ENCODE measurements at places on chromosomes 5 and 9.

DNA sequence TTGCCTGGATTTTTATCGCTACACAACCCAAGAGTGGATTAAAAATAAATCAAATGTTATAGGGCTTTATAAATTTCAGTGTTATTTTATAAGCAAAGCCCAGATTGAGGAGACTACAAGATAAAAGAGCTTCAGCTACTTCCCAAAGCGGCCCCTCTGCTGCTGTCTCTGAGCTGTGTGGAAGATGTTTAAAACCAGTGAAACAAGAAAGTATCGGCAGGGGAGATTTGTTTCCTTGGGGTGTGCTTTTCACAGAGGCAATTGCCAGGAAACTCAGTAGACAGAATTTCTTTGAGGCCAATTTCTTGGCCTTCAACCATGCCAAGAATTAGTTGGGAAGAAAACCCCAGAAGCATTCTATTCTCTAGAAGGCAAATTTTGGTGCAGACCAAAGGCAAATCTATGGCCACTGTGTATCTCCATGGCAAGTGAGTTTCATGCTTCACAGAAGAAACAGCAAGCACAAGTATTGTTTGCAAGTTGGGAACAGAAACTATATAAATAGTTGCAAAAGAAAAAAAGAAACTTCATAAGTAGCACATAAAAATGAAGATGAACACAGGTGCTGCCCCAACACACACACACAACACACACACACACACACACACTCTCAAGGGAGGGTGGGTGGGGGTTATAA is 197.2 kb downstream of the PARP8 start:
- DNase-seq, result no peak

DNA sequence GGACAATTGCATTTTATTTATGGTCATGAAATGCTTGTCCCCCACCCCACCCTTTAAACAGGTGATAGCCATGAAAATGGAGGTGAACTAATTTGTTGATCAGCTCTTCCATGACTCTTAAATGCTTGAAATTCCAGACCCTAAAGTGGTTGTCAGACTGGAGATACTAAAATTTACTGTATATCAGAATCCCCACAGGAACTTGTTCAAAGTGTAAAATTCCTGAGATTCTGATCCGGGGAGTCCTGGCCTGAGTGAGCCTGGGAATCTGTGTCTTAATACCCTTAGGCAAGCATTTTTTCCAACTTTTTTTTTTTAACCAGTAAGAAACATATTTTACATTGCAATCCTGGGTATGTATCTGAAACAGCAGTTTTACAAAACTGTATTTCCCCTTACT is 4.7 kb downstream of the SKP2 start:
- DNase-seq, result no peak

- no peak for DNase-seq
These were observed 2.7 kb downstream of the FBXW11 start for GRCh38 chr5:172003746-172004145.

- no peak for DNase-seq
These were observed 46.7 kb downstream of the WNK2 start for GRCh38 chr9:93230601-93231000.

- DNase-seq, result no peak
These were observed 76.9 kb downstream of the RGS3 start for GRCh38 chr9:113540466-113540865.

GRCh38 chr5:50768634-50769033 is 102.2 kb downstream of the PARP8 start:
- DNase-seq, result no peak

DNA sequence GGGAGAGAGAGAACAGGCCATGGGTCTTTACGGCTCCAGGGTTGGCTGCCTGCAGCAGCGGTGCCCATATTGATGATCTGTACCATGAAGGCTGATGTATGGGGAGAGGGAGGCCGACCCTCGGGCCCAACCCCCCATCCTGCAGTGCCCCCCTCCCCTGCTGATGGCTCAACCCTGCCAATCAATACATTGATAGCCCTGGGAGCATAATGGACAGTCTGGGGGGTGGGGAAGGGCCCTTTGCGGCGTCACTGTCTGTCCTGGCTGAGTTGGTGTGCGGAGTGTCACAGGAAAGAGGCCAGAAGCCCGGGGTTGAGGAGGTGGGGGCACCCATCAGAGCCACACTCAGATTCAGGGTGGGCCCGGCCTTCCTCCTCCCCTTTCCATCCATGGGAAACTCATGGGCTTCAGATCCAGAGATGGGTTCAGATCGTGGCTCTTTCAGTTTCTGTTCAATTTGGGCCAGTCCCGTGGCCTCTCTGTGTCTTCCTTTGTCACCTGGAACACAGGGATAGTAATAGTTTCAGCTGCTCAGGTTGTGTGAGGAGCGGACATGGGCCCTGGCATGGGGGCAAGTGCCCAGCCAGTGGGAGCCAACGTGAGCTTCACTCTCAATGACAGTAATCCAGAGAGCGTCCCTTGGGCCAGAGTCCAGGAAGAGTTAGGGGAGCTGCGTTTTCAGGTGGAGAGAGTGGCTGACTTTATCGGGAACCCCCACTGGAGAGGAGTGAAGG is 9.5 kb downstream of the FGF18 start:
- DNase-seq, result no peak

GRCh38 chr5:2133080-2133479 is 250.4 kb upstream of the IRX4 start:
- no peak for DNase-seq

- DNase-seq, result no peak
These were observed 36.4 kb upstream of the CCDC152 start for GRCh38 chr5:42720251-42720650.

DNA sequence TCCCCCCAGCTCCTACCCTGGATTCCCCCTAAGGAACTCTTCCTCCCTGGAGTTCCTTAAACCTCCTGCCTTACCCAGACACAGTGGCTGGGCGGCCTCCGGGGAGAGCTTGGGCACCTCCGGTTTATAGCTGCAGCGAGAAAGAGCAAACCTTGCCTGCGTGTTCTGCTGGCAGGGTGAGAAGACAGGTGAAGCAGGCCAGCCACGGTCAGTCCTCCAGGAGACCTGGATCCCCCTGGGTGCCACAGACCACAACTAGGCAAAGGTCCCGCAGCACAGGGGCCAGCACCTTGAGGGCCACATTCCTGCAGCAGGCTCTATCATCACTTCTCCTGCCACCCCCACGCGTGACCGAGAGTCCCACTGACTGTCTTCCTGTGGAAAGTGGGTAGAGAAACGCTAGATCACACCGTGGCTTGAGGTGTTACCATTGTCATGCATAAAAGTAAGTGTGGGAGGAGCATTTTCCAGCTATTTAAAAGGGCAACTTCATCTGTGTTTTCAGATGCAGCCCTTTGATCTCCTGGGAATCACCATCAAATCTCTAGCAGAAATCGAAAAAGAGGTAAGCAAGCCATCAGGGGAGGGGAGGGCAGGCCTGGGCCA is 130.2 kb upstream of the LMX1B start:
- DNase-seq, result no peak

GRCh38 chr5:132265336-132266030 is 8.0 kb downstream of the PDLIM4 start:
- peak; percentile 96 for DNase-seq

- no peak for DNase-seq
These were observed 6.8 kb upstream of the NSD1 start for GRCh38 chr5:177126771-177127170.

DNA sequence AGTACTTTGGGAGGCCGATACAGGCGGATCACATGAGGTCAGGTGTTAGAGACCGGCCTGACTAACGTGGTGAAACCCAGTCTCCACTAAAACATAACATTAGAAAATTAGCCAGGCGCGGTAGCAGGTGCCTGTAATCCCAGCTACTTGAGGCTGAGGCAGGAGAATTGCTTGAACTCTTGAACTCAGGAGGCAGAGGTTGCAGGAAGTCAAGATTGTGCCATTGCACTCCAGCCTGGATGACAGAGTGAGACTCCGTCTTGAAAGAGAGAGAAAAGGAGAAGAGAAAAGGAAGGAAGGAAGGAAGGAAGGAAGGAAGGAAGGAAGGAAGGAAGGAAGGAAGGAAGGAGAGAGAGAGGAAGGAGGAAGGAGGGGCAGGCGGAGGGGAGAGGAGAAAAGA is 45.1 kb downstream of the MYO10 start:
- DNase-seq, result no peak

- no peak for DNase-seq
These were observed 39.4 kb downstream of the CTNNAL1 start for GRCh38 chr9:108973895-108974294.

DNA sequence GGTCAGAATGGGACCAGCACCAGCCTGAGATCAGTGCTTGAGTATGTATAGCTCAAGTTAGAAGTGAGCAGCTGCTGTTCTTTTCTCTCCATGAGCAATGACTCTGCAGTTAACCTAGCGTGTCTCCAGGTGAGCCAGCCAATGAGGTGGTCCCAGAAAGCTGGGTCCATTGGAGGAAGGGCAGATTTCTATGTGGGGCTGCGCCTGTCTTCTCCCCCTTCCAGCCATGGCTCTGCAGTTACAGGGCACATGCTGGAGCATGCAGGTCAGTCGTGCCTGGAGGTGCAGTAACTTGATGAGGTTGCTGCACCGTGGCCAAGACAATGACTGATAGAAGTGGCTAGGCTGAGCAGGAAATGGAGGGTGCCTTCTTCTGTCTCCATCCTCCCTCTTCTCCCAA is 29.6 kb upstream of the CXCL14 start:
- DNase-seq, result no peak

DNA sequence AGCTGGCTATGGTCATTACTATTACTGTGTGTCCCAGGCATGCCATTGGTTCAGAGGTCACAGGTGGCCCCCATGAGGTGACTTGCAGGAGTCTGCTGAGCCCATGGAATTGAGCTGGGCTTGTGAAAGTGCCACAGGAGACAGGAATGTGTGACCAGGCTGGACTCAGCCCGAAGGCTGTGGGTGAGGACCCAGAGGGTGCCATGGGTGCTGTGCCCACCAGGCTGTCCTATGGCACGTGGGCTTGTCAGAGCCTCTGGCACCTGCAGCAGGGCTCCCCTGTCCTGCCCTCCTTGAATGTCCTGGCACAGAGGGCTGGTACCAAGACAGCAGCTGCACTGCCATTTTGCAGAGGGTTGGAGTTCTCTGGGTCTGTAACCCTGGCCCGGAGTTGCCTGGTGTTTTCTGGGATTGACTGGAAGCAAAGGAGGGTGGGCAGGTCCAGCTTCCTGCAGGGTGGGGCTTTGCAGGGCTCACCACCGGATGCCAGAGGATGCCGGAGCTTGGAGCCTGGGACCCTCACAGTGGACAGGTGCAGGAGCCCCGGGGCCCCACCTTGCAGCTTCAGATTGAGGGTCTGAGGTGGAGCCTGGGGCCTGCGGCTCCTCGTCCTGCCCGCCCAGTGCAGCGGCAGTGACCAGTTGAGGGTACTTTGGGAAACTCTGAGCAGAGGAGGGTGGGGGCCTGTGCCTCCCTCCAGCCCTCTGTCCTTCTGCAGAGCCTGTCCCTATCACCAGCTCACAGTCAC is 14.2 kb downstream of the COL5A1 start:
- no peak for DNase-seq

DNA sequence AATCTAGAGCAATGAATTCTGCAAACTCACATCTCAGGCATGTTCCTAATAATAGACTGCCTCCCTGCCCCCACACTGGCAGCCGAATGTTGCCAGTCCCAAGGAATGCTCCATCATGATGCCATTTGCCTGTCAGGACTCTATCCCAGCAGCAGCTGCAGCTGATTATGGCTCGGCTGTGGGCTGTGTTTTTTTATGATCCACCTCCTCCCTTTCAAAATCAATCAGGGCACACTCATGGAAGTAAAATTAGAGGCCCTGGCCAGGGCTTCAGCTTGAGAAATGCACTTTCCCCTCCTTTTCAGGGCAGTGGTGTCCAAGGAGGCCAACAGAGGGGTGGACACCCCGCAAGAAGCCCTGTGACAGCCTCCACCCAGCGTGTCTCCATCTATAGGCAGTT is 176.7 kb upstream of the S1PR3 start:
- no peak for DNase-seq

DNA sequence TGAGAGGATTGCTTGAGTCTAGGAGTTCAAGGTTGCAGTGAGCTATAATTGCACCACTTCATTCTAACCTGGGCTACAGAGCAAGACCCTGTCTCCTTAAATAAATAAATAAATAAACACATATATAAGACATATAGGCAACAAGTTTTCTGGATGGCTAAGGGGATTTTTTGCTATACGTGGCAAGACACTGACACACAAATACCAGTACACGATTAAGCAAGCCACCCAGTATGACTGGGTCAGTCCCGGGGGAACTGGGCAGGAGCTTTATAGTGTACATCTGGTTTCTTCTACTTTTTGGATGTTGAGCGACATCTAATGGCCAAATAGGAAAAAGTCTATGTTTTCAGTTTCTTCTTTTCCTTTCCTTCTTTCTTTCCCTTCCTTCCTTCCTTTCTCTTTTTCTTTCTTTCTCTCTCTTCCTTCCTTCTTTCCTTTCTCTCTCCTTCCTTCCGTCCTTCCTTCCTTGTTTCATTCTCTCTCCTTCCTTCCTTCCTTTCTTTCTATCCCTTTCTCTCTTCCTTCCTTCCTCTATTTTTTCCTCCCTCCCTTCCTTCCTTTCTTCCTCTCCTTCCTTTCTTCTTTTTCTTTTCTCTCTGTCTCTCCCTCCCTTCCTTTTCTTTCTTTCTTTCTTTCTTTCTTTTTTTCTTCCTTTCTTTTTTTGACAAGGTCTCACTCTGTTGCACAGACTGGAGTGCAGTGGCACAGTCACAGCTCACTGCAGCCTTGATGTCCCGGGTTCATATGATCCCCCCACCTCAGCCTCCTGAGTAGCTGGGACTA is 47.0 kb upstream of the PLIN2 start:
- peak; percentile 51 for DNase-seq

GRCh38 chr9:113475031-113475430 is 11.5 kb downstream of the RGS3 start:
- no peak for DNase-seq

- no peak for DNase-seq
These were observed 432.9 kb upstream of the BRINP1 start for GRCh38 chr9:119802133-119802532.

- DNase-seq, result no peak
These were observed 2.1 kb downstream of the NIPSNAP3B start for GRCh38 chr9:104766025-104766424.

GRCh38 chr5:38417658-38418017 is 138.8 kb downstream of the LIFR start:
- DNase-seq, result no peak

DNA sequence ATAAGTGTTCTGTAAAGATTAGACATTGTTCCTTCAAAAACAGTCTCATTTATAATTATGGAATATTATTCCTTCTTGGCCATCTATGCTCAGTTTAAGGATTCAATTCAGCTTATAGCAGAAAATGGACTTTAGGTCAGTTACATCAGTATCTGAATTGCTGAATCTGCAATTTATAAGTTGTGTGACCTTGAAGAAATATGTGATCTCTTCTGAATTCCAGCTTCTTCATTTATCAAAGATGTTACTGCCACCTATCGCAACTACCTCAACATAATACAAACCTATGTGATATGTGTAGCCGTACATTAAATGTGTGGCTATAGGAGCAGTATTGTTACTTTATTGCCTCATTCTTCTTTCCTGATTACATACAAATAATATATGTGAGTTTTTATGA is 118.2 kb downstream of the CDH12 start:
- DNase-seq, result no peak

- no peak for DNase-seq
These were observed 29.8 kb downstream of the TNFAIP8 start for GRCh38 chr5:119385536-119386128.
